Activated CD4-positive, alpha-beta T cell treated with anti-CD3 and anti-CD28 coated beads for 1 hour (primary cell): ENCODE measurements at places on chromosomes 2 and 18.

DNA sequence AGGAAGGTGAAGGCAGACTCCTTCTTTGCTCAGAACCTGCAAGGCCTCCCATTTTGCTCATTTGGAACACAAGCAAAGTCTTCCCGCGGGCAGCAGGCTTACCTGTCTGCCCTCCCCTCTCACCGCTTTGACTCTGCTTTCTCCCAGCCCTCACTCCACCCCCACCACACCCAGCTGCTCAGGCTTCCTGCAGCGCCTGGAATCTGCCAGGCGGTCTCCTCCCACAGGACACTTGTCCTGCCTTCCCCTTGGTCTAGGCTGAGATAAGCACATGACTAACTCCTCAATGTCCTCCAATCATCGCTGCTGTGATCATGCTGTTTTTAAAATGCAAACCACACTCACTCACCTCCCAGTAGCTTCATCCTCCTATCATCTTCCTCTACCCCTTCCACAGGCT, 430.0 kb downstream of the ZNF516 start:
- DNase-seq = no peak

DNA sequence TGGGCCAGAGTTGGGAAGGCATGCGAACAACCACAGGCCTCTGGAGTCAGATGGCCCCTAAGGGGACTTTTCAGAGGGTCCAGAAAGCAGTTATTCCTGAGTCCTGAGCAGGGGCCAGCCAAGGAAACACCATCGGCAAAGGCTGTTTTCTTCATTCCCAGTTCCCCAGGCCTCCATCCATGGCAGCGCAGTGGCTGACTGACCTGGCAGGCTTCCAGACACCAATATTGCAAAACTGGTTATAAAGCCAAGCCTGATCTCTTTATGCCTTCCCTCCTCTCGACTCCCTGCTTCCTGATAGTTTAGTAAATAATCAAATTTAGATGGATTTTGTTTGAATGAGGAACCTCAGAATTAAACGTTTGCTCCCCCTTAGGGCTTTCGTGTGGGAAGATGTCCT, 133.4 kb upstream of the ITGA6 start:
- no peak for DNase-seq

DNA sequence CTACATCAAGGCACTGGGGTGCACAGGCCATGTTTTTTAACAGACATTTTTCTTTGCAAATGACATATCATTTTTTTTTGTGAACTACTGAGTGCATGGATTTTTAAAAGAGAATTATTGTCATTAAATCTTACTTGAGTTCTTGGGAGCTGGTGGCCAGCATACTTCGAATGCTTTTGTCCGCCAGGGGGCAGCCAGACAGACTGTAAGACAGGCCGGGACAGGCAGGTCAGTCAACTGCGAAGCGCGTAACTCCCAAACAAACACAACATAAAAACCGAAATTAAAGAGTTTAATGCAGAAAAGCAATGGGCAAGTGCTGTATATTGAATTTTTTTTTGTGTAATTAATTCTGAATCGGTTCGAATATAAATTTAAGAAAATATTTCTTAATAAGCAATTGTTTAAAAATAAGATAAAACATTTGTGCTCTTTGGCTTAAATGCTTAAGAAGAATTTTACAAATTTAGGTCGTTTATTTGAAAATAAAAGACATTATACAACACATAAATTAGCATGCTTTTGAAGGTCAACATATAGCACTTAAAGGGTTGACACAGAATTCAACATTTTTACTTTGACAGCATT, 142.2 kb upstream of the PXDN start:
- DNase-seq = no peak

DNA sequence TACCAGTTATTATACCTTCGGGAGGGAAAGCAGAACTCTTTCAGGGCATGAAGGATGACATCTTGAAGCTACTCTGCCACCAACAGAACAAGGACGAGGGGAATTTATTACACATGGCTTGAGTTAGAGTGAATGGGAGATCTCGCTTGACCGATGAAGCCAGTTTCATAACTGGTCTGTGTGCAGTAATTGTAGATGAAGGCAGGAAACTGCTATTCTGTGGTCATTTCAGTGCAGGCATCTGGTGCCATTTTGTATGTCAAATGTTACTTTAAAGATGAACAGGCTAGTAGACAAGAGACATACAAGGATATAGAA, 20.5 kb downstream of the GREB1 start:
- DNase-seq = no peak

- no peak for DNase-seq
Measured at GRCh38 chr2:106996171-106996769, 110.3 kb upstream of the ST6GAL2 start.

GRCh38 chr2:149145314-149146295, 107.1 kb downstream of the LYPD6B start:
- DNase-seq = no peak

DNA sequence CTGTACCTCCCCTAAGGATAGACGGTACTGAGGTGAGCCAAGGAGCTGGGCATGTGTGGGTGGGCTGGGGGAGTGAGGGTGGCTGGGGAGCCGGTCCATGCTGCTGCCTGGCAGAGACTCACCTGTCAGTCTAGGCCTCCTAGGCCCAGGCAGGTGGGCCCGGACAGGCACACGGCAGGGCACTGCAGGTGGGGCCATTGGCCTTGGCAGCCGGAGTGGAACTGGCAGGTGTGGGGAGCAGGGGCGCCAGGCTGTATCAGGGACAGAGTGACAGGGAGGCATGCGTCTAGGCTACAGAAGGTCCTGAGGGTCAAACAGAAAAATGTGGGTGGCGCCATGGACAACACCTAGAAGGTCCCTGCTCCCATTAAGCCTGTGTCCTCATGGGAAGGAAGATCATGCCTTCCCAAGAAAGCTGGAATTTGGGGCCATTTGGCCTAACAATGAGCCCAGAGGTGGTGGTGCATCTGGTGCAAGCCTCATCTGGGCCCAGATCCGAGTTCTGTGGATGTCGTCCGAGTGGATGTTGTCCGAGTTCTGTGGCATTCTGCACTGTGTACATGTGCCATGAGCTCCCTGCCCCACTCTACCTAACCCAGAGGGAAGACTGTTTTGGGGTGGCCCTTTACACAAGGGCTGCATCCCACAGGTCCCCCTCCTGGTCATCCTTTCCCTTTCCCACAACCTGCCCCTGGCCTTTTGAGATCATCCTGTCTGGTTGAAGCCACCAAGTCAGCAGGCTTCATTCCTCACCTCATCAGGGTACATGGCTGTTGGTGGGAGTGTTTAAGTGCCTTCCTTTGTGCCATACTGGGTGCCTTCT, 249.7 kb downstream of the GLI2 start:
- no peak for DNase-seq

DNA sequence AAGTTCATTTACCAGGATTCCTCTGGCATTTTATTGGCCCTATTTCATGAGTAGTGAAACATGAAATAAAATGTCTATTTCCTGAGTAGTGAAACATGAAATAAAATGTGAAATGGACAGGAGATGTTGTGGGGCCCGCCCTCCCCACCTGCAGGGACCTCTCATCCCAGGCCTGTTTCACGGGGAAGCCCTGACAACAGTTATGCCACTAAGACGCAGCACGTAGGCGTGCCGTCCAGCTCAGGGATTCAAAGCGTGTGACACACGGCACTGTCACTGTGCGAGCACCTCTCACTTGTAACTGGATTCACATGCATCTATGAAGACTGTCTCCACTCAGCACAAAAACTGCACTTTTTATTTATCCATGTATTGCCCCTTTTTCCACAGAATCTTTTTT, 83.4 kb upstream of the SNTG2 start:
- DNase-seq = no peak

GRCh38 chr2:238299803-238300202, 11.4 kb upstream of the PER2 start:
- DNase-seq = no peak

- DNase-seq = no peak
Measured at GRCh38 chr2:227411320-227411989, 23.7 kb upstream of the SCYGR1 start.

DNA sequence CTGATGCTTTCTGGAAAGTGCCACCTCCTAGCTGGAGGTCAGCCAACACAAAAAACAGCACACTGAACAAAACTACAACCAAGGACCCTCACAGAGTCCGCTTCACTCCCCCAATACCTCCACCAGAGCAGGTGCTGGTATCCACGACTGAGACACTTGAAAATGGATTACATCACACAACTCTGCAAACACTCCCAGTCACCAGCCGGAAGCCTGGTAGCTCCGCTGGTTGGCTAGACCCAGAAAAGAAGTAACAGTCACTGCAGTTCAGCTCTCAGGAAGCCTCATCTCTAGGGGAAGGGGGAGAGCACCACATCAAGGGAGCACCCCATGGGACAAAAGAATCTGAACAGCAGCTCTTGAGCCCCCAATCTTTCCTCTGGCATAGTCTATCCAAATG, 175.4 kb downstream of the LCLAT1 start:
- no peak for DNase-seq

DNA sequence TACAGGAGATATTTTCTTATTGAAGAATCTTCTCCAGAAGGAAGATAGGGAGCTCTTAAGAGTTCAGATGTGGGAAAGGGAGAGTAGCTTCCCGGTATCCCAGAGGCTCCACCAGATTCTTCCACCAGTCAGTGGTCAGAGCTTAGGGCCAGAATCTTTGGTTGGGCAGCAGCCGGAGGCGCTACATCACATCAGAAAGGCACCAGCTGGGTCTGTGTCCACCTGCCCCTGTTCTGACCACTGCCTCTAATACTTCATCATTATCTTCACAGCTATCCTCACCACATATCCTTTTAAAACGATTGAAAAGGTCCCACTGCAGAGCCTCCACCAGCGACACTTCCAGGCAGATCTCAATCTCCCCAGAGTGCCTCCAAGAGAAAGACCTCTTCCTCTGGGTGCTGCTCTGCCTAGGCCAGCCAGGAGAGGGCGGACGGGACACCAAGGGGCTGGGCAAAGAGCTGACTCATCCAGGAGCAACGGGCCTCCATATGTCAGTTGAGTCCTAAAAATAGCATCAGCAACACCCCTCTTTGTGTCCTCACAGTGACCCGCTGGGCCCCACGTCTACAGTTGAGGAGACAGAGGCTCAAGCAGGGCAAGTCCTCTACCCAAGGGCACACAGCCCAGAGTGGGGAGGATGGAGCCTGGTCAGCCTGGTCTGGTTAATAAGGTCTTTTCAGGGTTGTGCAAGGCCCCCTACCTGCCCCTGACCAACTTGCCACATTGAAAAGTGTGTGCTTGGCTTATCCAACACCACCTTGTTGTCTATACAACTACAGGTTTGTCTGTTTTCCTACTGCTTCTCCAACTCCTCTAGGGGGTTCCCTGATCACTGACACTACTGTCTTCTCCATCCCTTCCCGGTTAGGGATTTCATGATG, 81.2 kb downstream of the ADD2 start:
- no peak for DNase-seq

DNA sequence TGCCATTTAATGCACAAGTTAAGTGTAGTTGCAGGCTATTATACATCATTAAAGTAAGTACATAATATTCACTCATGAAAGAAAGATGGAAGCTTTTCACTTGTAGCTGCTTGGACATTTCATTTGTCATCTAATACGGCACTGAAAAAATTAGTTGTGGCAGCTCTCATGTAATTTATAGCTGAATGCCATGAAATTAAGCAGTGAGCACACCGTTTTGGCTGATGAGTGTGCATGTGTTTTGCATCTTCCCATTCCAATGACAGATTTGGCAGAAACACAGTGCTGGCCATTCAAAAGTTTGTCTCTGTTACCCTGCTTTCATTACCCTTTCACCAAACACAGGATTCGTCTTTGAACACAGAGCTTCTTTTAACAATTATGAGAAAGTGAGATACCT, 174.0 kb downstream of the PTGR3 start:
- no peak for DNase-seq

- DNase-seq = no peak
Measured at GRCh38 chr2:106140913-106141312, 53.2 kb downstream of the UXS1 start.

DNA sequence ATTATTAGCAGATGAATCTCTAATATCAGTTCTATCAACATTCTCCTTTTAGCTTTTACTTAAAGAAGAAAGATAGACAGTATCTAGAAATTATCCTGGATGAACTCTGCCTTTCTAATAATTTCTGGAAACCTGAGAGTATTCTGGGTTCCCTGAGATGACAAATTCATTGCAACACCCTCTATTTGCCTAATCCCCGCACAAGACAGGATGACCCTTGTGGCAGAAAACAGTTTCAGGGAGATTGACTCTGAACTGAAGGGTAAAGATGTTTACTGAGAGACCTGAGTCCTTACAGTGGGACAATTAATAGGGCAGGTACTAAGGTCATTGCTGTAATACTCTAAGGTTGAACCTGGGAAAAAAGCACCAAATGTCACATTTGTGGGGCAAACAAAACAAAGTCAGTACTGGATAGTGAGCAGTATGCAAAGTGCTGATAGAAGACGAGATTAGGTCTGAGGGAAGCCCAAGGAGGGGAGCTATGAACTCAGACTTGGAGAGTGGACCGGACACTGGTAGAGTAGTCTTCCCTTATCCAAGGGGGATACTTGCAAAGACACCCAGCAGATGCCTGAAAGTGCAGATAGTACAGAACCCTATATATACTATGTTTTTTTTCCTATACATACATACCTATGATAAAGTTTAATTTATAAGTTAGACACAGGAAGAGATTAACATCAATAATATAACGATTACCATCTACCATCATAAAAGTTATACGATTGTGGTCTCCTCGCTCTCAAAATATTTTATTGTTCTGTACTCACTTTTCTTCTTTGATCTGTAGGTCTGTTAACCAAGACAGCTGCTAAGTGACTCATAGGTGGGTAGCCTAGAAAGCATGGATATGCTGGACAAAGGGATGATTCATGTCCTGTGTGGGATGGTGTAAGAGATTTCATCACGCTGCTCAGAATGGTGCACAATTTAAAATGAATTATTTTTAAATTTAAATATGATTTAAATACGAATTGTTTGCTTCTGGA, 148.3 kb upstream of the KLHL14 start:
- DNase-seq = no peak

- no peak for DNase-seq
Measured at GRCh38 chr2:239169311-239170048, 231.3 kb downstream of the HDAC4 start.

DNA sequence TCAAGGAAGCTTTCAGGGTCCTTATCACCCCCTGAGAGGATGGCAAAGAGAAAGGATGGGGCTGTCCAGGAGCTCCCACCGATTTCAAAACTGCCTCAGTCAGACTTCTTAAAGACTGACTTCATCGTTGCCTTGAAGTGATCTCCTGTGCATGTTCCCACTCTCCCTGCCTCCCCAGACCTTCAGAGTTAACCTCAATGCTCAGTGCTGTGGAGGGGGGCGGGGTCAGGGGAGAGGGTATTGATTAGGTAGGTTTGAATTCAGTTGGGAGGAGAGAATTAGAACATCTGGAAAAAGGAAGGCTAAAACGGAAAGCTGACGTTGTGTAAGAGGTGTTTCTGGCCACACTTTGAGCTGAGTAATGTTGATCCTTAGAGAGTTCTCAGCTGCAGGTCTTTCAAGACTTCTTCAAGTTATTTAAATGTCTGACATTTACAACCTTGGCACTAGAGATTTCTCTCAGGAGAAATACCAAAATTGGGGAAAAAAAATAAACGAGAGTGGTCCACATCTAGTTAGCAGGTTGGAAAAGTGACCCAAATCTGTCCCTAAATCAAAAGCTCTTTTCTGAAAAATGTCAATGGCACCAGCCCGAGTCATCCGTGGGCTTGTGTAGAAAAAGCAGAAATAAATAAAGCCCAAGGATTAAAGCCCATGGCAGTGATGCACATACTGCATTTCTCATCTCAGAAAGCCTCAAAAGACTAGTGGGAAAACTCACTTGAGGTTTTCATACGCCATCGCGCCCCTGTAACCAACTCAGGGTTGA, 134.7 kb upstream of the EPAS1 start:
- no peak for DNase-seq
